ENCODE measurements at places on chromosomes 6 and 20. TPM values are rescaled to one million over a fixed set of nuclear protein-coding genes. Genes with fewer than 3 reads are reported as not detected.

KHDC1L gene
- total RNA-seq = not detected

- no peak for DNase-seq
Observed at GRCh38 chr20:34561661-34562060, 3.1 kb downstream of the MAP1LC3A start.

DNA sequence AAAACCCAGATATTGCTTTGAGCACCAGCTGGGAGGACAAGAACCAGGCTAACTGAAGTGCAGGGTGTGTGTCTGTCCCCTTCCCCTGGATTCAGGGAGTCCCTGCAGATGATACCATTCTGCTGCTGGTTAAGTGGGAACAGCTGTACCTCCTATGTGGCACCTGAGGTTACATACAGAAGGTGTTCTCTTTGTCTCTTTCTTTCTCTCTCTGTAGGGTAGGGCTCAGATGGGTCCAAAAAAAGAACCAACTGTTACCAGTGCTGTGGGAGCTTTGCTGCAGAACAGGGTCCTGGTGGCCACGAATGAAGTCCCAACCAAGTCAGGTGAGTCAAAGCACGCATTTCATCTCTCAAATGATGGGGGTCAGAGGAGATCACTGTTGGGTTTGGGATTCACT lies 38.6 kb downstream of the ZC2HC1B start:
- no peak for DNase-seq

GRCh38 chr20:1893721-1894470 lies 1.3 kb upstream of the SIRPA start:
- peak; percentile 22 for DNase-seq

- peak; percentile 95 for DNase-seq
Observed at GRCh38 chr6:42217519-42218367, at the start of gene MRPS10. TSS of gene MRPS10 (minus strand) at chr6:42217861. CDS start at chr6:42217849, 12 bp downstream.

DNA sequence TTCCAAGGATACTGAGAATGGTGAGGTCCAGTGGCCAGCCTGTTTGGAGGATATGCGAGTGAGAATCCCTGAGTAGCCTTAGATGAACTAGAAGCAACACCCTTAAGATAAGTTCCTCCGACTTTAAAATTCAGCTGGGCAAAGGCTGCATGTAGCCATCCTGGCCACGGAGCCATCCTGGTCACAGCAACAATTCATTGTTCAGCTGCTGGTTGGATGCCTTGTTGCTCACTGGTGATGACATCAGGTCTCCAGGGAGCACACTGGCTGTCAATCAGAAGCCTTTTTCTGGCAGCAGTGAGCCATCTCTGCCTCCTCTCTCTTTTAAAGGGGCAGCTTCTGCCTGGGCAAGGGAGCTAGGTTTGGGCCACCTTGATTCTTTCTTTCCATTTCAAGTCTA lies 22.4 kb upstream of the RIMS4 start:
- DNase-seq = no peak

Data from kidney (tissue), 22 donors.